Activated CD8-positive, alpha-beta T cell treated with anti-CD3 and anti-CD28 coated beads for 36 hours (primary cell): ENCODE measurements at places on chromosomes 1 and 21. TPM values are rescaled to one million over a fixed set of nuclear protein-coding genes. Genes with fewer than 3 reads are reported as not detected.
A peak's percentile ranks its signal among the peaks of the same experiment; 100 is the strongest.

DNA sequence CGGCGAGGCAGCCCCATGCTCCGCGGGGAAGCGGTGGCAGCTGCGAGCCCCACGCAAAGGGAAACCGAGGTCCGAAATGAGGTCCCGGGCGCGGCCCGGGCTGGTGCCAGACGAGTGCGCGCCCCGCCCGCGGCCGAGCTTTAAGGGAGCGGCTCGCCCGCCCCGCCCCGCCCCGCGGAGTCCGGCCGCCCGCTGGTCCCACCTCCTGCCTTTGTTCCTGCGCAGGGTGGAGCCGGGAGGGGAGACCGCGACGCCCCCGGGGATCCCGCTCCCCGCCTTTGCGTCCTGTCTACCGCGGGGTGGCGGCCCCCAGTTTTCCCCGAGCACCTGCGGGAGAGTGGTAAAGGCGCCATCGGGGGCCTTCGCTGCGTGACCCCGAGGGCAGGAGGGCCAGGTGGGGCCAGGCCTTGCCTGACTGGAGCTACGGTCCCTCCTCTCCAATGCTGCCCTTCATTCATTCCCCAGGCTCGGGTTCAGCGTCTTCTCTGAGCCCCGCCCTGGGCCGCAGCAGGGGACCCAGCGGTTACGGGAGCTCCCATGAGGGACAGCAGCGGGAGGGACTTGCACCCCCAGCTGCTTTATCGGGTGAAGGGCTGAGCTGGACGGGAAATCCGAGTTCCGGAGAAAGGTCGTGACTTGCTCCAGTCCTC, at the start of gene HES2:
TSS of gene HES2 (minus strand) at position 116 of the 650 bp plus-strand sequence. CDS start at position 17, 99 bp downstream.
- H3K4me1 ChIP-seq, result peaks cover 15% of the 10 kb centered on the region
- no peak for DNase-seq
- H3K27me3 ChIP-seq, result peaks cover 71% of the 10 kb centered on the region
- no peak within 1 kb of the TSS for H3K27ac ChIP-seq
- H3K36me3 ChIP-seq, result no peaks in the 10 kb centered on the region
- H3K4me3 ChIP-seq, result no peak within 1 kb of the TSS

- H3K27me3 ChIP-seq, result no peaks in the 10 kb centered on the region
- peak overlapping the region; percentile 94 for H3K27ac ChIP-seq
- H3K4me3 ChIP-seq, result peak overlapping the region; percentile 99
- H3K36me3 ChIP-seq, result peaks cover 42% of the 10 kb centered on the region
- peak; percentile 64 for DNase-seq
Observed at GRCh38 chr1:246930830-246931548, 759 bp downstream of the AHCTF1 start.

Gene TNFAIP8L2
- 17.5 TPM for total RNA-seq

DNA sequence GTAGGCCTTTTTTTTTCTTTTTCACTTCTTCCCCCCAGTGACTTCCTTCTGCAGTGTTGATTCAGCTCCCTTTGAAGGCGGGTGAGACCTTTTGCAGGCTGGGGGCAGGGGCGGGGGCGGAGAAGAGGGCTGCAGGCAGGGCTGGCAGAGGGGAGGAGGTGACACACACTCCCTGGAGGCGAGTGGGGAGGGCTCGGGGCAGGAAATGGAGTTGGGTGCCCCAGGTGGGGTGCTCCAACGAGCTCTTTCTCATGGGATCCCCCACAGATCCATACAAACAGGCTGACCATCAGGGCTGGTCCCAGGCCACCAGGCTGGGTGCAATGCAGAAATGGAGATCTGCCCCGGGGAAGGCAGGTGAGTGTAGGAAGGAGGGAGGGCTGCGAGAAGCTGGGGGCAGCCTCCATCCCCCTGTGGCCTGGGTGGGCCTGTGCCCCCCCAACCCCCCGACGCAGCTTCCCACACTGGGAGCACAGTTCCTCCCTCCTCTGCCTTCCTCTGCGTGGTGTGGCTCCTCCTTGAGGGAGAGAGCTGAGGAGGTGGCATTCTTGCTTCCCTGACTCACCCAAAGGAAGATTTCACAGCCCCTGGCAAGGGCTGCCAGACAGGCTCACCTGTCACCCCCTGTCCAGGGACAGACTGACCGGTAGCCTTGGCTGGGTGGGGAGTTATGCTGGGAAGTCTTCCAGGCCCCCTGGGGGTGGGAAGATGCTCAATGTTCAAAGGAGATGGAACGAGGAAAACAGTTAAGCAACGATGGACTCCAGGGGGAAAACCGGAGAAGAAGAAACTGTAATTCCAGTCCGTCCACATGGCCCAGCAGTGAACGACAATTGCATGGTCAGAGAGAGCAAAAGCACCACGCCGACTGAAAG, 7.1 kb upstream of the ITGB2 start:
- DNase-seq, result peak; percentile 98
- H3K27ac ChIP-seq, result peak overlapping the region; percentile 96
- H3K36me3 ChIP-seq, result peaks cover 27% of the 10 kb centered on the region
- H3K4me3 ChIP-seq, result peak overlapping the region; percentile 78
- peaks cover 77% of the 10 kb centered on the region for H3K4me1 ChIP-seq
- no peaks in the 10 kb centered on the region for H3K27me3 ChIP-seq

DNA sequence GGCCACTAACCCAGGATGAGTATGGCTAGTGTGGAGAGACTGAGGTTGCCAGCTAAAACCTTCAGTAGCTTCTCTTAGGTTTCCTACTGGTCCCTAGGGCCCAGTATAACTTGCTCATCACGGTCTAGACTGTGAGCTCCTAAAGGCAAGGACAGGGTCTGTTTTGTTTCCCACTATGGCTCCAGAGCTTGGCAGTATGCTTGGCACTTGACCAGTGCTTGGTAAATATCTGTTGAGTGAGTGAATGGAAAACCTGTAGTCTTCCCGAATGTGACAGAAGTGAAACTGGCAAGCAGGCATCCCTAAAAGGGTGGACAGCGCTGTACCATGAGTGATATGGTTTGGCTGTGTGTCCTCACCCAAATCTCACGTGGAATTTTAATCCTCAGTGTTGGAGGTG, 13.1 kb upstream of the PARS2 start:
- H3K36me3 ChIP-seq, result no peaks in the 10 kb centered on the region
- H3K27me3 ChIP-seq, result no peaks in the 10 kb centered on the region
- no peak overlapping the region for H3K4me3 ChIP-seq
- H3K4me1 ChIP-seq, result no peaks in the 10 kb centered on the region
- H3K27ac ChIP-seq, result no peak overlapping the region
- DNase-seq, result no peak

GRCh38 chr1:174077749-174078490, 55.8 kb upstream of the RC3H1 start:
- H3K36me3 ChIP-seq, result no peaks in the 10 kb centered on the region
- H3K4me1 ChIP-seq, result no peaks in the 10 kb centered on the region
- H3K27ac ChIP-seq, result no peak overlapping the region
